ENCODE measurements at places on chromosomes 1 and 21.
A peak's percentile ranks its signal among the peaks of the same experiment; 100 is the strongest.

- no peak overlapping the region for H3K4me3 ChIP-seq
- peak; percentile 46 for DNase-seq
- H3K36me3 ChIP-seq: no peaks in the 10 kb centered on the region
- H3K4me1 ChIP-seq: peaks cover 9% of the 10 kb centered on the region
Observed at GRCh38 chr1:92411511-92411910, 75.2 kb downstream of the GFI1 start.

- H3K27ac ChIP-seq: no peak overlapping the region
- no peaks in the 10 kb centered on the region for H3K27me3 ChIP-seq
- no peaks in the 10 kb centered on the region for H3K4me1 ChIP-seq
- no peak overlapping the region for H3K4me3 ChIP-seq
- no peaks in the 10 kb centered on the region for H3K36me3 ChIP-seq
Observed at GRCh38 chr1:61980561-61980960, 214.1 kb upstream of the L1TD1 start.

DNA sequence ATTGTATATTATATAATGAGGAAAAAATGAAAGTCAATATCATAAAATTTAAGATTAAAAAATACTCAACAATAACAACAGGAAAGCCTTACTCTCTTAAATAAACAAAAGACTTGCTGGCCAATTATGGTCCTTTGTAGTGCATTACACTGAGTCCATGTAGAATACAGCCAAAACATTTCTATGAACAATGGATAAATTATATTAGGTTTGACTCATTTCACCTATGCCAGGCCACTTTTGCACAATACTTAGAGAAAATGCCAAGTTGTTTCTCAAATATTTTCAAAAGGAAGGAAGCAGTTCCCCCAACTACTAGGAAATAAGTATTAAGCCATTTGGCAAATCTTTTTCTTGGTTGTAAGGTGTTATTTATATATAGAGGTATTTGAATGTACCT lies 19.8 kb upstream of the UCK2 start:
- H3K27ac ChIP-seq: no peak overlapping the region
- H3K36me3 ChIP-seq: no peaks in the 10 kb centered on the region
- no peak overlapping the region for H3K4me3 ChIP-seq
- no peaks in the 10 kb centered on the region for H3K4me1 ChIP-seq
- no peak for DNase-seq

GRCh38 chr21:44650265-44650972 lies 4.0 kb downstream of the KRTAP12-4 start:
- H3K36me3 ChIP-seq: no peaks in the 10 kb centered on the region
- no peak overlapping the region for H3K27ac ChIP-seq
- DNase-seq: no peak
- H3K27me3 ChIP-seq: peaks cover 7% of the 10 kb centered on the region

- peaks cover 11% of the 10 kb centered on the region for H3K4me1 ChIP-seq
- no peak overlapping the region for H3K4me3 ChIP-seq
- peak; percentile 23 for DNase-seq
- H3K27ac ChIP-seq: peak overlapping the region; percentile 7
- no peaks in the 10 kb centered on the region for H3K36me3 ChIP-seq
Observed at GRCh38 chr1:91120421-91120820, 98.6 kb upstream of the ZNF644 start.

- no peak overlapping the region for H3K27ac ChIP-seq
- H3K27me3 ChIP-seq: peaks cover 5% of the 10 kb centered on the region
- no peak overlapping the region for H3K4me3 ChIP-seq
- H3K4me1 ChIP-seq: peaks cover 4% of the 10 kb centered on the region
- peak; percentile 1 for DNase-seq
Observed at GRCh38 chr21:34365809-34366208, 2.0 kb downstream of the KCNE2 start.

DNA sequence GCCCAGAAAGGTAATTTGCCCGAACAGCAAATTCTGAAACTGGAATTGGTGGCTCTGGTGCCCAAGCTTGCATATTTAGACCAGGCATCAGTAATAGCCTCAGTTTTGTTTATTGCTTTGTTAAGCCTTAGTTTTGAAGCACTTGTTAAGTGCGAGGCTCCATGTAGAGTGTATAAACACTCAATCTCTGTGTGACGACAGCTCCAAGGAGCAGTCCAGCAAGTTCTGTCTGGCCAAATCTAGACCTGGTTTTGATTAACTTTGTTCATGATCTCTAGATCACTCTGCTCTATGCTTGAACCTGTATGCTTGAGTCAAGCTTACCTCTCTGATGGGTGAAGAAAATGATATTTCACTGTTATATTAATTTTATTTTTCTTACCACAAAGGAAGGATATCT lies 37.4 kb downstream of the DOP1B start:
- H3K27me3 ChIP-seq: no peaks in the 10 kb centered on the region
- DNase-seq: no peak

- DNase-seq: no peak
- no peaks in the 10 kb centered on the region for H3K27me3 ChIP-seq
- no peak overlapping the region for H3K27ac ChIP-seq
- no peaks in the 10 kb centered on the region for H3K4me1 ChIP-seq
- no peak overlapping the region for H3K4me3 ChIP-seq
- H3K36me3 ChIP-seq: no peaks in the 10 kb centered on the region
Observed at GRCh38 chr1:21833392-21833976, 21.4 kb downstream of the LDLRAD2 start.

All from transverse colon (tissue), 4 donors.